Activated T-cell treated with anti-CD3 and anti-CD28 coated beads, Interleukin-2, amount 50 U/mL, for 24 hours (primary cell): ENCODE measurements at places on chromosomes 11 and 22.
A peak's percentile ranks its signal among the peaks of the same experiment; 100 is the strongest.

DNA sequence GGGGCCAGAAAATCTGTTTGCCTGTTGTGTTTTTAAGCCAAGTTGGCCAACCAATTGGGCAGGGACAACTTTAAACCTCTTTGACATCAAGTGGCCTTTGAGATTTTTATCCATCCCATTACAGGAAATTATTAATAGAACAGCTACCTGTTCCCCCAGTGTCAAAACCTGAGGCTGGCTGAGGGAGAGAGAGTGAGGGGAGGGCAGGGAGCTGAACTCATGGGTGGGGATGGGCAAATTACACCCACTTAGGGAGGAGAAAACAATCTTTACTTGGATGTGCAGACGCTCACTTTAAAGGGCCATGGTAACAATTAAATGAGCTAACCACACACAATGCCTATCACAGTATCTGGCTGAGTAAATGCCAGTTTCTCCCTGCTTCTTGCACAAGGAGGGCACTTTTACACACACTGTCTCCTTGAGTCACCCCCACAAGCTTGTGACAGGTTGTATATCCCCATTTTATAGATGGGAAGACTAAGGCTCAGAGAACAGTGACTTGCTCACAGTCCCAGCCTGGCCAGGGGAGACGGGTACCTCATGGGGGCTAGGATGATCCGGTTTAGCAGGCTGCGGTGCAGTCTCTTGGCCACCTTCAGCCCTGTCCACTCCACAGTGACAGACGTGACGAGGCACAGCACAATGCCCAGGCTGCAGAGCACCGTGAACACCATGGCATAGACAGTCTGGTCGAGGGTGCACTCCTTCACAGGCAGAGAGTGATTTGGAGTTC is 17.8 kb upstream of the KCNJ11 start:
- no peak for DNase-seq

DNA sequence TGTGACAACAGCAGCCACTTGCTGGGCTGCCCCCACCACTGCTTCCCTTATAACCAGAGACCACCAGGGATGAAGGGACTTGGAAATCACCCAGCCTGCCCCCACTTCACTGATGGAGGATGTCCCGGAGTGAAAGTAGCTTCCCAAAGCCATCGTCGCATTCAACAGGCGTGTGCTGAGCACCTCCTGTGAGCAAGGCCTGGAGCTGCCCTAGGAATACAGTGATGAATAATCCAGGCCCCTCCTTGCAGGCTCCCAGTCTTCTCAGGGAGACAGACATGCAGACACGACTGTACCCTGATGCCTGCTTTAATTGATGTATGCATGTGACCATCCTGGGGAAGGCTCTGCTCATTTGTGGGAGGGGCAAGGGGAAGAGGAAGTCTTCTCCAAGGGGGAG is 22.6 kb downstream of the PTPN5 start:
- DNase-seq, result no peak

DNA sequence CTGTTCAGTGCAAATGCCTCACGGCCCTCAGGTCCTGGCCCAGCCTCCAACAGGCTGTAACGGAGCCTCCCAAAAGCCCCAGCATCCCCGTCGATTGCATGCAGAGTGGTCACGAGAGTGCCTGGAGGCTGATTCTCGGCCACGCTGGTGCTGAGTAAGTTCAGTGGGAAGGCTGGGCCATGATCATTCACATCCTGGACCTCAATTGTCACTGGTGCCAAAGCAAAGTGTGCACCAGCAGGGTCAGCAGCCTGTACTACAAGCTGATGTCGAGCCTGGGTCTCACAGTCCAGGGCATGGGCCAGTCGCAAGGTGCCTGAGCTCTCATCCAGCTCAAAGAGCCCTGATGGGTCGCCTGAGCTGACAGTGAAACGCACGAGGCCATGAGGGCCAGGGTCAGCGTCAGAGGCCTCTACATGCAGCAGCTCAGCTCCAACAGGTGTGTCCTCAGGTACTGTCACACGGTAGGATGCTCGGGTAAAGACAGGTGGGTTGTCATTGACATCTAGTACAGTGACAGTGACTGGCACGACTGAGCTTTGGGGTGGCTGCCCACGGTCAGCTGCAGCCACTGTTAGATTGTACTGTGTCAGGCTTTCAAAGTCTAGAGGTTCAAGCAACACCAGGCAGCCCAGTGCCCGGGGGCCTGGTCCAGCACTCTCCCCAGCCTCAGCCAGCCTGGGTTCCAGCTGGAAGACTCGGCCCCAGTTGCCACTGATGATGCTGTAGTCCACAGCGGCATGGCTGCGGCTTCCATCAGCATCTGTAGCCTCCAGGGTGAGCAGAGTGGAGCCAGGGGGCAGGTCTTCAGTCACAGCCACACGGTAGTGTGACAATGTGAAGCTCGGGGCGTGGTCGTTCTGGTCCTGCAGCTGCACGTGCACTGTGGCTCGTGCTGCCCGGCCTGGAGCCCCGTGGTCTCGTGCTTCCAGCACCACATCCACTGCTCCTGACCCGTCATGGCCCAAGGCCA is 4.5 kb upstream of the TPP1 start:
- no peak for DNase-seq

GRCh38 chr11:116698080-116698479 is 74.7 kb downstream of the BUD13 start:
- DNase-seq, result no peak

DNA sequence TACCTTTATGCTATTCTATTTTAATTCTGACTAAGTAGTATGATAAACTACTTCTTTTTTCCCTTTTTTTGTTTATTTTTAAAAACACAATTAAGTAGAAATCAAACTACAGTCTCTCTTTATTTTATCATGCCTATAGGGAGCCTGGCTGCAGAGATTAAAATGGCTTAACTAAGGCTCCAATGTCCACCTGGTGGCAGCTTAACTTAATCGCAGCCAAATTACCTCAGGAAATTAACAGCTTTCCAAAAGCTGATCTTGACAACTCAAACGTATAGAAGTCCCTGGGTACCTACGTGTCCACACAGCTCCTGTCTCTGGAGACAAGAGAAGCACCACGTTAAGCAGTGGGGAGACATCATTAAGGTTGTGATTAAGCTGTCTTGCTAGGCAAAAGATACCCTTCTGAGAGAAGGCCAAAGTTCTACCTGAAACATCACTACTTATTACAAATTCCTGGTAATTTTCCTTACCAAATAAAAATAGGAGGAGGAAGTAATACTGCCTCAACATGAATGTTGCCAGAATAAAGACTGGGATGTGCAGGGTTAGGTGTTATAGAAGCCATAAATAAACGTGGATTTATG is 63.2 kb upstream of the SNX19 start:
- no peak for DNase-seq

DNA sequence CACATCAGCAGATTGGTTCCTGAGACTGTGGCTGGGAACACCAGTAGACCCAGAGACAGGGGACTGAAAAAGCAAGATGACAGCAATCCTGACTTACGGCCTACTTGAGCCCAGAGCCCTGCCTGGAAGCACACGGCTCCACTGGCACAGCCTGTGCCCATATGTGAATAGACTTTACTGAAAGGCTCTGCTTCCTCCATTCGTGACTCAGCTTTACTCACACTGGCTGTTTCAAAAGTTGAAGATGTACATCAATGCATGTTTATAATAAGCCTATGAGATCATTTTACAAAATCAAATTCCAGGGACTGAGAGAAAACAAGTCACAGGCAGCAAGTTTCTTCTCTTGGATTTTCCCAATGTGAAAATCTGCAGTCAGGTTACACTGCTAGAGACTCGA is 134.6 kb upstream of the TEAD1 start:
- DNase-seq, result no peak

- no peak for DNase-seq
These were observed 181.1 kb downstream of the HIPK3 start for GRCh38 chr11:33438301-33438700.

- DNase-seq, result no peak
These were observed 48.4 kb downstream of the COMMD9 start for GRCh38 chr11:36240801-36241200.

DNA sequence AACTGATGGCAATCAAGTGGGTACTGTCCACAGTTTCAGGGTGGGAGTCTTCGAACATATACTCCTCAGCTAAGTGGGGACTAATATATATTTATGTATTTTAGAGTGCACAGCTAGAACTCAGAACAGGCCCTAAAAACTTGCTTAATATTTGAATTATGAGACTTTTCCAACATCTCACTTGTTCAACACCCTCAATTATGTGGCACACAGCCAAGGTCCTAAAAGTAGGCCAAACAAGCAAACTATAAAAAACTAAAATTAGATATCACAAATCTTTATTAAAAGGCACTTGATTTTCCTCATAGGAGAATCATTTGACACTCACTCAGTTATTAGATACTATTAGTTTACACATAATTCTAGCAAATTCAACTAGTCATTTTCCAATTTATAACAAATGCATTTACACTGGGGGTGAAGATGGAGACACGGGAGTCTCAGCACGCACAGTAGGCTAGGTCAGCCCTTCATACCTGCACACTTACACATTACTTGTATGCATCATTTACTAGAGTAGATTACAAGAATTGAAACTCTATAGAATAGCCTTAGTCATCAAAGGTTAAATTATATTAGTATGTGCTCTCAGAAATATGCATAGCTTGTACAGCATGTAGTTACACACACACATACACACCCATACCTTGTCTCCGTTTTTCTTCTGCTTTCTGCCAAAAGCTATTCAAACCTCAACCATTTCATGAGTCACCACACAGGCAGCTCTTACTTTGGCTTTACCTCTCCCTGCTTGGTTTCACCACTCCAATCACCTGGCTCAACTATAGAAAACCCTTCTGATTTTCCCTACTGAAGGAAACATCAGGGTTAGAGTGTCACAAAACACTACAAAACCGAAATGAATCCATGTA is 171.5 kb downstream of the SBF2 start:
- no peak for DNase-seq

DNA sequence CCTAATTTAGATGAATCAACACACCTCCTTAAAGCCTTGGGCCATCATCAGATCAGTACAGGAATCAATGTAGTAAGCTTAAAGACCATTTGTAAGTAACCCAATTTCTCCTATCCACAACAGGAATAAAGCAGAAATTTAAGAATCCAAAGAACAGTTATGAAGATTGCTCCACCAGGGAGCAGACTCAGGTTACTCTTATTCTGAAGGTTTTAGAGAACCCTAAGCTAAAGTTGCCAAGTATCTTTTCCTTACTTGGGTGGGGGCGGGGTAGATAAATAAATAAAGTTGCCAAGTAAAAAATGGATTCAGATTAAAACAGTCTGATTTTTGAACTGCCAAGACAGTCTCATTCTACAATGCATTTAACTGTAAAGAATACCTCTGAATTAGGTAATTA is 18.1 kb downstream of the CKAP5 start:
- no peak for DNase-seq

DNA sequence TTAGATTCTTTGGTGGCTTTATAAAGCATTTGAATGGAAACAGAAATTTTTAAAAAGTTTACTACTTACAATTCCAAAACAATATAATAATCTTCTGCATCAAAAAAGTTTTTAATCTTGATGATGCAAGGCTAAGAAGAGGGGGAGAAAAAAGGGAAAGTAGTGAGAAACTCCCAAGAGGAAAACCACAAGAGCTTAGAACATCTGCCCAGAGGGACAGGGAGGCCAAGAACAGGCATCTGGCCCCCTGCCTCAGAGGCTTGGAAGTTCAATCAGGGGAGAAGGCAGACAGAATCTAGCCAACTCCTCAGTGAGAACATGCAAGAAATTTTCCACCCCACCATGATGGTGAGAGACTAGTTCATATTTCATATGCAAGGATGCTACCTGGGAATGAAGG is 23.8 kb upstream of the TTC28 start:
- DNase-seq, result no peak

DNA sequence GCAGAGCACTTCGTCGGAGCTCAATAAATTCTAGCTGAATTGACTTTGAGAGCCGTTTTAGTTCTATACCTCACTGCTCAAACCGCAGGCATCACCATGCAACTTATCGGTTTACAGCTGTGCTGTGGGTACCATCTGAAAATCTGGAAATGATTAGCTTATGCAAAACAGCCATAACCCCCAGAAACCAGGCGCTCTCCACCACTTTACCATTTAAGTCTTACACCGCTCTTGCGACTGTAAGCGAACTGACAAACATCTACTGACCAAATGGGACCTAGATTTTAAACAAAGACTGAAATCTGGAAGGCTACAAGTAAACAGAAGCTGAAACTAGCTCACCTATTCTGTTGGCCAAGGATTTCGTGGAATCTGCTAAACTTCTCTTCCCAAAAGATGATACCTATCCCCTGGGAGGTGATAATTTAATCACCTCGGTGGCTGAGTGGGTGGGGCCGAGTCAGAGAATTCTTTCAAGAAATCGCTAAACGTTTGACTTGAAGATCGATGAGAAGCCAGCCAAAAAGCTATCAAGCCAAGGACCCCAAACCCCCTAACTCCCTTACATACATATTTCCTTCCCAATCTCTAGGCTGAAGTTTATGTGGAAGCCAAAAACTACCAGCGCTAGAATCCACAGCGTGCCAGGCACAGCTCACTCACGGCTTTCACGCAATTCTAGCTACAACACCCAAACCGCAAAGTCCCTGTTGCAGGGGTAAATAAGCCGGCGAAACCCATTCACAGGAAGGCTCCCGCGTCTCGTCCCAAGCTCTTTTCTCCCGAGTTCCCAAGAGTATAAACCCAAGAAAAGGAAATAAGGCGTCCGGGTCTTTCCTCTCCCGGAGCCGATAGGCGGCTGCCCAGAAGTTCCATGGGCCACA is 644 bp downstream of the SPTY2D1 start:
- no peak for DNase-seq

- DNase-seq, result no peak
These were observed 29.1 kb downstream of the RAB38 start for GRCh38 chr11:88146106-88146505.

GRCh38 chr11:128318856-128319474 is 268.4 kb downstream of the ETS1 start:
- peak; percentile 76 for DNase-seq

- no peak for DNase-seq
These were observed 17.8 kb upstream of the RRM1 start for GRCh38 chr11:4076774-4077173.

- DNase-seq, result no peak
These were observed 5.8 kb downstream of the RNF214 start for GRCh38 chr11:117238221-117238620.

DNA sequence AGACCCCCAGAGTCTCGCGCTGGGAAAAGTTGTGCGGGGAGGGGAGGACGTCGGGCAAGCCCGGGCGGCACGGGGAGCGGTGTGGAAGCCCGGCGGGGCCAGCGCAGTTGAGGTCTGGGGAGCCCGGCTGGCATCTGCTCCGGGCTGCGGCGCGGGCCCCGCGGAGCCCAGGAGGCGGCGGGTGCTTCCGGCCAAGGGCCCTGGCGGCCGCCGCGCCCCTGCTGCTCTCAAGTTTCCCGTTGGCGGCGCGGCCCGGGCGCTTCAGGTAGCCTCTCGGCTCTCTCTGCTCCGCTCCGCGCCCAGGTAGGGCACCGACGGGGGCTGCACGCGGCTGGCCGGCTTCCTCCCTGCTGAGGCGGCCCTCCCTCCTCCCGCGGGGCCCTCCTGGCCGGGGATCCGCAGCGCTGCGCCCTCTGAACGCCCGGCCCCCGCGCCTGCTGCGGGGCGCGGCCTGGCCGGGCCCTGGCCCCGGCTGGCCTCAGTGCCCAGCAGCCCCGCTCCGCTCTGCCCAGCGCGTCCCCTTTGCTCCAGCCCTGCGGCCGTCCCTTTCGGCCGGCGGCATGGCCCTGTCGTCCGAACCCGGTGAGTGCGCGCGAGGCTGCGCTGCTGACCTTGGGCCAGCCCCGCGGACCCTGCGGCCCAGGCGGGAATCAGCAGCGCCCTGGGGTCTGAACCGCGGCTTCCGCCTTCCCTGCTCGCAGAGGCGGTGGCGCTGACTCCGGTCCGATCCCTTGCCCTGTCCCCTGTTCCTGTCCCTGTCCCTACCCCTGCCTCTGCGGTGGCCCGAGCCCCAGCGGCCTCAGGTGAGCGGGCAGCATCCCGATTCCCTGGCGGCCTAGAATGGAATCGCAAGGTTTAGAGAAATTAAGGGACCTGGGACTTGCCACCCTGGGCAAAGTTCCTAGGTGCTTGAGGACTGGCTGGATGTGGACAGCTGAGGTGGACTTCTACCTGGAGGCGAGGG is 4.3 kb upstream of the AMPD3 start:
- DNase-seq, result peak; percentile 75
